A172 (cell line): ENCODE measurements at places on chromosomes 3 and 15. TPM values are rescaled to one million over a fixed set of nuclear protein-coding genes. Genes with fewer than 3 reads are reported as not detected.

The RASL12 gene
- total RNA-seq = not detected in 2 replicates

The TNFSF10 gene
- 0.46 and 0.79 TPM in 2 replicates for total RNA-seq

The GOLGA8G gene
- not detected in 2 replicates for total RNA-seq

The SOX2 gene
- total RNA-seq = 3.4 and 4.3 TPM in 2 replicates

The OIP5 gene
- total RNA-seq = 38.0 and 41.6 TPM in 2 replicates

The PLS1 gene
- total RNA-seq = 6.6 and 7.0 TPM in 2 replicates

The IL17RE gene
- total RNA-seq = 0.81 and 1.3 TPM in 2 replicates

The HIGD2B gene
- total RNA-seq = not detected in 2 replicates
